Forelimb muscle (tissue), 1 donor: ENCODE measurements at places on chromosomes 7 and 10. TPM values are rescaled to one million over a fixed set of nuclear protein-coding genes. Genes with fewer than 3 reads are reported as not detected.

LOXL4 gene
- polyA plus RNA-seq, result 9.5 TPM

NCOA4 gene
- 124 TPM for polyA plus RNA-seq

MRLN gene
- polyA plus RNA-seq, result 175 TPM

SCIN gene
- 0.34 TPM for polyA plus RNA-seq

MACROH2A2 gene
- 21.2 TPM for polyA plus RNA-seq

EPO gene
- 0.18 TPM for polyA plus RNA-seq
